GM12892 (cell line): ENCODE measurements at places on chromosomes 1 and 21.

DNA sequence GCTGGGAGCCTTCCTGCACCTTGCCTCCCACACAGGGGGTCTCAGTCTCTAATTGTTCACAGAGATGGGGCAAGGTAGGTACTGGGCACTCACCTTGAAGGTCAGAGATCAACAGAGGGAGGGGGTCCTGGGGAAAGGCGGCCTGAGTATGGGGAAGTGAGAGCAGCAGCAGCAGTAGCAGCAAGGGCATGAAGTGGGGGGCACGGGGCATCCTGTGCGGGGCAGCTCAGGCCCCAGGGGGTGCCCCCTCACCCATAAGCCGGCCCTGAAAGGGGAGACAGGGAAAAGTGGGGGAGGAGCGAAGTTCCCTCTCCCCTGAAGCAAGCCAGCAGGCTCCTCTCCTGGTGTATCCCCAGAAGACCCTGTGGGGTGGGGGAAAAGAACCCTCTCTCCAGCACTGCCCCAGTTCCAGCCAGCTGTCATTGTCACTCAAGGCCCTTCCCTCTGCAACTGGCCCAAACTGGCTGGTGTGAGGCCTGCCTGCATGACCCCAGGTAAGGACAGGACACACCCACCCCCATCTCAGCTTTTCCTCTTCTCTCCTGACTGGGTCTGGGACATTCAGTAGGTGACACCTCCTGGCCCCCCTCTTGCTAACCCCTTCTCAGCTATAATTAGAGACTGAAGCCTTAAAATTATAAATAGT, 3.9 kb downstream of the SEMA6C start:
- no peak for DNase-seq

DNA sequence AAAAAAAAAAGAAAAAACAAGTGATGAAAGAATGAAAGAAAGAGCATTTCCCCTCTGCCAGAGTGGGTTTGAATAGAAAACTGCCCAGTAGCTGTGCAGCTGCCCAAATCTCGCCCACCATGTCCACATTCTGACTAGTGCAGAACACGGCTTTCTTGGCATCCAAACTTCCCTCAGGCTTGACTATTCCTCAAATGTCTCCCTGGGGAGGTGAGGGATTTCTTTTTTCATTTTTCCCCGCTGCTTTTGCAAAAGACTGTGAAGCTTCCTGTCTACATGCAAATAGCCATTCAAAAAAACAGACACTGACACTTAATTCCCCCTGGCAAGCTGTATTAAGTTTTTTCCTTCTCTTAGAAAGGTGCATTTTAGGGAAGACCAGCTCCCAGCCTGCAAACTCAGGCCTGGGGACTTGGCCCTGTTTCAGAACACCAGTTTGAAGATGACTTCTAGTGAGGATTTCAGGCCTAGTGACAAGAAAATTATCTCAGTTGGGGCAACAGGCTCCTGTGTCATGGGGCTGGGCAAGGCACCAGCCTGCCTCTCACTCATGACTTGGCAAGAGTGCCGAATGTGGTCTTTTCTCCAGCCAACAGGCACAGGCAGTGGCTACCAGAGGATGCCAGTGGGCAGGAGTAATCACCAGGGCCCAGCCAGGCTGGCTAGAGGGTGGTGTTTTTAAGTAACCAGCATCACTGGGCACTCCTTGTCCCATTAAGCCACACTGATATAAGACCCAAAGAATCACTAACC, 178.1 kb upstream of the NFIA start:
- no peak for DNase-seq

DNA sequence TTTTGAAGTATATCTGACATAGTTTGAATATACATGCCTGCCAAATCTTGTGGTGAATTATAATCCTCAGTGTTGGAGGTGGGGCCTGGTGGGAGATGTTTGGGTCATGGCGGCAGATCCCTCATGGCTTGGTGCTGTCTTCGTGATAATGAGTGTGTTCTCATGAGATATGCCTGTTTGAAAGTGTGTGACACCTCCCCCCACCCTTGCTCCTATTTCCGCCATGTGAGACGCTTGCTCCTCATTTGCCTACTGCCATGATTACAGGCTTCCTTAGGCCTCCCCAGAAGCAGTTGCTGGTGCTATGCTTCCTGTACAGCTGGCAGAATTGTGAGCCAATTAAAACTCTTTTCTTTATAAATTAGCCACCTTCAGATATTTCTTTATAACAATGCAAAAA, 436.6 kb upstream of the BEND5 start:
- no peak for DNase-seq

- no peak for DNase-seq
These were observed 93.5 kb upstream of the CAMK1G start for GRCh38 chr1:209490013-209490412.

- DNase-seq: peak; percentile 27
These were observed 174.4 kb downstream of the PGBD5 start for GRCh38 chr1:230251644-230252191.

DNA sequence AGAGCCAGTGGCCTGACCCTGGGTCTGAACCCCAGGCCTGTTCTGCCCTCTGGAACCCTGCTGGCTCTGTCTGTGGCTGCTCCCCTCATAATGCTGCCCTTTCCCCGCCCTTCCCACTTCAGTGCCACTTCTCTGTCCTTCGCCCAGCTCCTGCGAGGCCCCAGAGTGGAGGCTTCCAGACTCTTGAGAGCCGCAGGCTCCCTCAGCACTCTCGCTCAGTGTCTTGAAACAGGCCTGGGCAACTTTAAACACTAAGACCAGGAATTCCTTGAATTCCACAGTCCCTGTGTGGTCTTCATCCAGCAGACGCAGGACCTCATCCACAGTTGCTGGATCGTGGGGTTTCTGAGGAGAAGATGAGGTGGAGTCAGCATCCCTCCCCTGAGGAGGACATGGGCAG, 3.5 kb downstream of the CRNN start:
- no peak for DNase-seq

GRCh38 chr1:36093929-36094328, 5.2 kb downstream of the ADPRS start:
- no peak for DNase-seq

GRCh38 chr21:39004634-39005501, 178.4 kb downstream of the PSMG1 start:
- DNase-seq: no peak

DNA sequence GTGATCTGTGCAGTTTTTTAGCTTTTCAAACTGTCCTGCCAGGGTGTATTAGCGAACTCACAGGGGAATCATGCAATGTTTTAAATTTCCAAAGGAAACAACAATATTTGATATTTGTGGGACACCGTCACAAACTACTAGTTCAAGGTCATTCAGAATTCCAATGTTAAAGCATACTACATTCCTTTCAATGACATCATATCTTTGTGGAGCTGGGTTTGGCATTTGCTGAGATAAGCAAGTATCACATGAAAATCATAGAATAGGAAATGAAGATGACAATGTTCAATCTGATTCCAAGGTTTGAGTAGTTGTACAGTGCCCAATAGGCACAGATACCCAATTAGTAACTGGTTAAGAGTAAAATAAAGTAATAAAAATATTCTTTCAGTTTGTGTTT, 35.6 kb downstream of the NUF2 start:
- DNase-seq: no peak

DNA sequence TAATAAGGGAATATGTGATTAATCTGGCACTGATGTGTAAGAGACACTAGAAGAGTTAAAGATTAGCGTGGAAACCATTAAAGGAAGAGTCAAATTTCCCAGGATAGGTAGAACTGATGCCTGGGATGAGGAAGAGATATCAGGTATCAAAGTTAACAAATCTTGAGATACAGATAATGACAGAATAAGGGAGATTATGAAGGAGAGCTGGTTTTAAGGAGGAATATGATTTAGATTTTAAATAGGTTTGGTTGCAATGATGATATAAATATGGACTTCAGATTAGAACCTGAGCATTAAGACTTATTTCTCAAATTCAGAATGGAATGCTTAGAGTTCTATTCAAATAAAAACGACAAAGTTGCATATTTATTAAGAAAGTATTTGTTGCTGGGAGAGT, 26.2 kb downstream of the MAGI3 start:
- DNase-seq: no peak

- no peak for DNase-seq
These were observed 101.5 kb downstream of the DDX20 start for GRCh38 chr1:111857194-111857651.

- no peak for DNase-seq
These were observed 200.4 kb downstream of the NRIP1 start for GRCh38 chr21:14864211-14865021.

GRCh38 chr21:46284077-46284644, 1.2 kb downstream of the MCM3AP start:
- no peak for DNase-seq

GRCh38 chr1:52567943-52568342, 15.1 kb upstream of the TUT4 start:
- no peak for DNase-seq

DNA sequence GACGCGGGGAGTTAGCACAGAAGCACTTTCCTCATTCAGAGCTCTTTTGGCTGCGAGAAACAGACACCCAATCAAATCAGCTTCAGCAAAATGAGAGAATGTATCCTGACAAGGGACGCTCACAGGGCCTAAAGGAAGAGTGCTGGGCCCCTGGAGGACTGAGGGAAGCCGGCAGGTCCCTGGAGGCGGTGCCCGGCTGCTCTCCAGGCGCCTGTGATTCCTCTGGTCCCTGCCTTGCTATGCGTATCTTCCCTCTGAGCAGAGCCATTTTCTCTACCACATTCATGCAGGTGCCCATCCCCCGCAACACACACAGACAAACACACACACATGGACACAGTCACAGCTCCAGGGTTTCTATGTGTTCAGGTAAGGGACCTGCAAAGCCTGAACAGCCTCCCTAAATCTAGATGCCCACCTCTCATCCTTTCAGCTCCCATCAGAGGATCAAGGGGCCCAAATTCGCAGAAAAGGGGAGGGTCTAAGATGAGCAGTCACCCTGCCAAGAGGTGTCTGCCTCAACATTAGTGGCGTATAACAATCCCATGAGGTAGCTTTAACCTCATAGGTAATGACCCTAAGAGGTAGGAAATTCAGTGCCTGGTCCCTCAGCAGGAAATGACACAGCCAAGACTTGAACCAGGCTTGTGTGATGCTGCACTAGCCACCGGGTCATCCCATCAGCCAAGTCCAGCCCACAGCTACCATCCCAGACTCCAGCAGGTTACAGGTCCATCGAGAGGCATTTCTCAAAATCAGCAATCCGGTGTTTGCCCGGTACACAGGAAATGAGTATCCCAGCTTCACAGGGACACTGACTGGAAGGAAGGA, 29.0 kb downstream of the PTAFR start:
- no peak for DNase-seq

DNA sequence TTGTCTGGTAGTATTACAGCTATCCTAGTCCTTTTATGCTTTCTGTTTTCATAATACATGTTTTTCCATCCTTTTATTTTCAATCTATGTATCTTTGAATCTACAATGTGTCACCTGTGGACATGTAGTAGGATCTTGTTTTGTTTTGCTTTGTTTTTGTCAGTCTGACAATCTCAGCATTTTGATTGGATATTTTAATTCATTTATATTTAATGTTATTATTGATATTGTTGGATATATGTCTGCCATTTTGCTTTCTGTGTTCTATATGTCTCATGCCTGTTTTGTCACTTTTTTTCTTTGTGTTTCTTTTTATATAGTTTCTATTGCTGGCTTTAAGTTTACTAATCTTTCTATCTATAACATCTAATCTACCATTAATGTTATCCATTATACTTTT, 11.5 kb upstream of the PRSS38 start:
- DNase-seq: no peak

GRCh38 chr21:31473685-31474345, 129.8 kb upstream of the TIAM1 start:
- DNase-seq: no peak

DNA sequence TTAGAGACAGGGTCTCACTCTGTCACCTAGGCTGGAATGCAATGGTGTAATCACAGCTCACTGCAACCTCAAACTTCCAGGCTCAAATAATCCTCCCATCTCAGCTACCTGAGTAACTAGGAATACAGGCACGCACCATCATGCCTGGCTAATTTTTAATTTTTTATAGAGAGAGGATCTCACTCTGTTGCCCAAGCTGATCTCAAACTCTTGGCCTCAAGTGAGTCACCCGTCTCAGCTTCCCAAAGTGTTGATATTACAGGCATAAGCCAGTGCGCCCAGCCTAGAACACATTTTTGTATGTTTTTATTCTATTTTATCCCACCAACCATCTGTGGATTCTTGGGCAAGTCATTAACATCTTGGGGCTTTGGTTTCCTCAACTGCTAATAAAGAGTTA, 100.5 kb downstream of the AK5 start:
- DNase-seq: no peak

GRCh38 chr1:197390856-197391255, 122.8 kb downstream of the CRB1 start:
- no peak for DNase-seq

GRCh38 chr1:231217056-231217455, 24.0 kb upstream of the GNPAT start:
- no peak for DNase-seq

GRCh38 chr1:114547076-114547475, 34.3 kb downstream of the BCAS2 start:
- no peak for DNase-seq

GRCh38 chr21:29218749-29219148, 80.0 kb upstream of the BACH1 start:
- DNase-seq: no peak

- DNase-seq: no peak
These were observed at the start of the genes SHE and TDRD10 for GRCh38 chr1:154502066-154502743. SHE (minus strand) TSS chr1:154502412; CDS start chr1:154502026, 386 bp downstream. TDRD10 (plus strand) TSS chr1:154502219; CDS start chr1:154506904, 4,685 bp downstream.

- DNase-seq: no peak
These were observed 37.0 kb downstream of the SPEN start for GRCh38 chr1:15884477-15884876.

GRCh38 chr1:54403405-54403804, 2.8 kb downstream of the SSBP3 start:
- no peak for DNase-seq

DNA sequence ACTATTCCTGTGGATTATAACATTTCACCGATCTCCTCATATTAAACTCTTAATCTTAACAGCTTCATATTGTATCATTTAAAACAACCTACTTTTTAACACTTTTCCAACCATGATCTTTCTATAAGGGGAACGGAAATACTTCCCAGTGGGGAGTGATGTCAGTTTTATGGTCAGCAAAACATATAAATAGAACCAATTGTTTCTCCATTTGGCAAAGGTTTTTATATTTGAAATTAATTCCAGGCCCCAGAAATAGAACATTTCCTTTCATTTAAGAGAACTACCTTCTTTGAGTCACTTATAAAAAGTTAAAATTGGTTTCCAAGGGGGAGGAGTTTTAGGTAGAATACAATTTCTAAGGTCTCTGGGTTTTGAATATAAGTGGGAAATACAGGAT, 189.6 kb downstream of the TGFBR3 start:
- no peak for DNase-seq

- no peak for DNase-seq
These were observed 199.3 kb upstream of the JUN start for GRCh38 chr1:58983162-58983561.

GRCh38 chr1:162906485-162906884, 45.5 kb upstream of the CCDC190 start:
- no peak for DNase-seq
